ENCODE measurements at places on chromosomes 1 and 21.

DNA sequence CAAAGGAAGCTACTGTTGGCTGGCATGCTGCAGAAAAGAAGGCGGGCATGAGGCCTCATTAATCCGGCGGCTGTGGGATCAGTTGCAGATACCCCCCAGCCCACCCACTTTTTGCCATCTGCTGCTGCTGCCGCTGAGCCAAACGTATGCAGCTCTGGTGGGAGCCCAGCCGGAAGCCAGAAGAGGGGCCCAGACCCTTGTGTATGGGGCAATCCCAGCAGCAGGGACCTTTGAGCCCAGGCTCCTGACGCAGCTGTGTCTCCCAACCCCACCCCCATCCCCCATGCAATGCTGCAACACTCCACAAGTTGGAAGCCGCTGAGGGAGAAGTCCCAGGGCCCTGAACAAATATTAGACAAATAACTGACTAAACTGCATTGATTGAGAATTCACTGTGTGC lies 106.0 kb downstream of the ELAVL4 start:
- DNase-seq: no peak

DNA sequence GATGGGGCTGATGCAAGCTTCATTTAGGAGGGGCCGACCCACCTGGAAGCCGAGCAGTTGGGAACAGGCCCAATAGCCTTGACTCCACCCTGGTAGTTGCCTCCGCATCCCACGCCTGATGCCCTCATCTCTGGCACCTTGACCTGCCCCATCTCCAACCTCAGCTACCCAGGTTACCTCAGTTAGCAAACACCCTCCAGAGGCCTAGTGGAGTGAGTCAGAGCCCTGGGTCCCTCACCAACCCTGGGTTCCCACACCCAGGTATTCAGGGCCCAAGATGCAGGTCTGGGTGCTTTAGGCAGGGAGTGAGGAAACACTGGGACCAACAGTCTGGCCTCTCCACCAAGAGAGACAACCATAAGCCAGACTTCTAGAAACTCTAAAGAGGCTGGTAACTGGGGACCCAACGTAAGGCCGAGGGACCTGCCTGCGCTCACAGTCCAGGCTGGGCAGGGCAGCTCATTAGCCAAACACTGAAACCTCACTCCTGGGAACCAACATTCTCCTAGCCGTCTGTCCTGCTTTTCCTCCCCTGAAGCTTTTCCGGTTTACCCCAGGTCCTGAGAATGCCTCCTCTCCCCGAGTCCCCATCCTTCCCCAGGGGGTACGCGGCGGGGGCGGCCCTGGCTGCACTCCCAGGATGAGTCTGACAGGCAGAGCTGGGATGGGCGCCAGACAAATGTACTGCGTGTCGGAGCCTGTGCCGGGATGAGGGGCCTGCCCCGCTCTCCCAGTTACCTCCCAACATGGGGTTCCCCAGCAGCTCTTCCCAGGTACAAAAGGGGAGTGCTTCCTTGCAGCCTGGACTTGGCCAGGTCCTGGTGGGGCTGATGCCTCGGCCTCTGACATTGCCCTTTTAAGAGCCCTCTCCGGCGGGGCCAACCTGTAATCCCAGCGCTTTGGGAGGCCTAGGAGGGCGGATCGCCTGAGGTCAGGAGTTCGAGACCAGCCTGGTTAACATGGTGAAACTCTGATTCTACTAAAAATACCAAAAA lies 8.9 kb upstream of the CELSR2 start:
- DNase-seq: no peak

DNA sequence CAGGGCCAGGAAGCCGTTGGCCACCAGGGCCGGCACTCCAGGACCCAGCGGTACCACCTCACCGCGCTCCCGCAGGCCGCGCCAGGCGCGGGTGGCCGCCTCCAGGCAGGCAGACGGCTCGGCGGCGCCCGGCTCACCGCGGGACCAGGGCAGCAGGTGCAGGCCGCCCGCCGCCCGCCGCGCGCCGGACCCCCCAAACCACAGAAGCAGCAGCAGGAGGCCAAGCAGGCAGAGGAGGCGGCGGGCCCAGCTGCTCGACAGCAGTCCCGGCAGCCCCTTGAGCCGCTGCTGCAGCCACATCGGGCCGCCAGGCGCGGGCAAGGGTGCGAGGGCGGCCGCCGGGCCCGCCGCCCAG lies 312 bp downstream of the KIAA2013 start:
- no peak for DNase-seq

- no peak for DNase-seq
These were observed 1538.3 kb downstream of the NCAM2 start for GRCh38 chr21:22536509-22536908.

- no peak for DNase-seq
These were observed 126.1 kb downstream of the CDC42BPA start for GRCh38 chr1:227192163-227192562.

GRCh38 chr1:76086597-76086996 lies 12.1 kb downstream of the ST6GALNAC3 start:
- no peak for DNase-seq

DNA sequence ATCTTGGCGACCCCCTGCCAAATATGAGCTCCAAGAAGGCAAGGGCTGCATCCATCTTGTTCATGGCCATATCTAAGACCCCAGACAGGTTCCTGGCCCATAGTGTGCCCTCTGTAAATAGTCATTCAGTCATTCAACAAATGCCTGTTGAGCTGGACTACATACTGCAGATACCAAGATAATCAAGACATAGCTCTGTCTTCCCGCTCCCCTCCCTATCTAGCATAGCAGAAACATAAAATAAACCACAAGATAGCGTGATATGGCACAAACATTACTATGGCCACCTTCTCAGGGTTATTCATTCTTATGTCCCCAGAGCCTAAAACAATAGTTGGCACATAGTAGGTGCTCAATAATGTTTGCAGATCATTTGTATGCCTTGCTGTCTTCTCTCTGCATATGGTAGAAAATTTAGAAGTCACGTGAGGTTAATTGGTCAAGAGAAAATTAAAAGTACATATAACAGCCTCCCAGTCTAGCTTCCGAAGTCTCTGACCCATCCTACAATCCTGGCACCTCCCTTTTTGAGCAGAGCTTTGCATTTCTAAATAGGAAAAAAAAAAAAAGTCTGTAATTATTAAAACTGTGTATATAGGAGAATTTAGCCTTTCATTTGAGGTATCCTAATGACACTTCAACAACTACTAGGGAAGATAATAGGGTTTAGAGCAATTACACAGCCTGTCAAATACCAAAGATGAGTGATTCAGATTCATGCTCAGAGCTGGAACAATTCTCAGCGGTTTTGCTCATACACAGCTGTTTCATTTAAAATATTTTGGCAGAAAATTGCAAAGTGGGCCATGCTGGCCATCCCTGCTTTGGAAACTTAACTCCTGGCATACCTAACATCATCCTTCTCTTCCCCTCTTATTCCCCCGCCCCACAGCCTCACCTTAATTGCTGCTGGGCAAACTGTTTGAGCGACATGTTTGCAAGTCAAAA lies 219.0 kb downstream of the KAZN start:
- DNase-seq: no peak

DNA sequence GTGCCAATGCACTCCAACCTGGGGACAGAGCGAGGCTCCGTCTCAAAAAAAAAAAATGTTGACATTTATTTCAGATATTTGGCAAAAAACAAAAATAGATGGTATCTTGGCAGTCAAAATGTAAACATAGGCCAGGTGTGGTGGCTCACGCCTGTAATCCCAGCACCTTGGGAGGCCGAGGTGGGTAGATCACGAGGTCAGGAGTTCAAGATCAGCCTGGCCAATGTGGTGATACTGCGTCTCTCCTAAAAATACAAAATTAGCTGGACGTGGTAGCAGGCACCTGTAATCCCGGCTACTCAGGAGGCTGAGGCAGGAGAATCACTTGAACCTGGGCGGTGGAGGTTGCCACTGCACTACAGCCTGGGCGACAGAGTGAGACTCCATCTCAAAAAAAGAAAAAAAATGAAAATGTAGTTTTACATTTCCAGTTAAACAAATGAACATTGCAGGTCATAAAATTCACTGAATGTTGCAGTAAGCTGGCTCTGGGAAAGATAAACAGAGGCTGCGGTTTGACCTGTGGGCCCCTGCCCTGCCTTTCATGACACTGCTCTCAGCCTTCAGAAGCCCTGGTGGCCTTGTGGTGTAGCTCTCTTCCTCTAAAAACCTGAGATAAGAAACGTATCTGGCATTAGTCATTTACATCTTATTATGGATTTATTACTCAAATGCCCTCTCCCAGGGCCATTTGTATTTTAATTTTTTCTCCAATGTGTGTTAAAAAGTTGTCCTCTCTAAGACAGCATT lies 12.2 kb upstream of the SLC44A3 start:
- DNase-seq: no peak

- peak; percentile 79 for DNase-seq
These were observed 8.2 kb downstream of the SYTL1 start for GRCh38 chr1:27349784-27350662.

GRCh38 chr1:171941920-171942319 lies 100.6 kb downstream of the DNM3 start:
- no peak for DNase-seq

DNA sequence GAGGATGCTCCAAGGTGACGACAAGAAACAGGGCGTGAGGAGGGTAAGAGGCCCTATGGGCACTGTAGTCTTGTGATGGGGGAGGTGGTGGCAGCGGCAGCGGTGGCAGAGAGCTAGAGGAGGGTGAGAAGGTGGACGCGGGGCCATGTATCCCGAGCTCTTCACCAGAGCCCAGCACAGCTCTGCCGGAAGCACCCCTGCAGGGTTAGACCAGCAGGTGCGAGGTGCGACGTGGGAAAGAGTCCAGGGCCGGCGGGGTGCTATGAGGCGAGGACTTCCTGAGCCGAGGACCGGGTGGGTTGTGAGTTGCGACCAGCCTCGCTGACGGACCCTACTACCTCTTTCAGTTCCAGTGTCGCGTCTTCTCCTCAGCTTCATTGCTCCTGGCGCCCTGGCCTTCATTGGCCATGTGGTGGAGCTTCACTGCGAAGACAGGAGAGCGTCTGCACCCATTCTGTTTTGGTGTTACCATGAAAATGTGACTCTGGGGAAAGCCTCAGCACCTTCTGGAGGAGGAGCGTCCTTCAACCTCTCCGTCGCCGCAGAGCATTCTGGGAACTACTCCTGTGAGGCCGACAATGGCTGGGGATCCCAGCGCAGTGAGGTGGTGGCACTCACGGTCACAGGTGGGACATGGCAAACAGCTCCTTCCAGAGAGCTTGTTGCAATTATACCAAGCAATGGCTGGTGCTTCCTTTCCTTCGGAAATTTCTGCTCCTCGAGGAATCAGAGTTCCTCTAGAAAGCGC lies 67.9 kb upstream of the KIRREL1 start:
- no peak for DNase-seq

DNA sequence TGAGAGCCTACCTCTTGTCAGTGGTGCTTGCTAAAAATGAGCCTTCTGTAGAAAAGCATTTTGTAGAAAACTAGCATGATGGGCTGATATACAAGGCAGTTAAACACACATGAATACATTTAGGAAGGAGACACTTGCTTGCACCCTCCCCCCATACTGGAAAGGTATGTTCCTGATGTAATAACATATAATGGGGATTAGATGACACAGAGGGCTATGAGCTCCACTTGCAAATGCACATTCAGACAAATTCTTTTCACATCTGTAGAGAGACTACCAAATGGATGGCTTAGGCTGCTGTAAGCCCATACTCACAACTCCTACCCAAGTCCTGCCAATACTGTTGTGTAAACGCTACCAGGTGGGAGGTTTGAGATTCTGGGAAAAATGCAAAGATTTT lies 634.0 kb downstream of the SMYD3 start:
- DNase-seq: no peak

DNA sequence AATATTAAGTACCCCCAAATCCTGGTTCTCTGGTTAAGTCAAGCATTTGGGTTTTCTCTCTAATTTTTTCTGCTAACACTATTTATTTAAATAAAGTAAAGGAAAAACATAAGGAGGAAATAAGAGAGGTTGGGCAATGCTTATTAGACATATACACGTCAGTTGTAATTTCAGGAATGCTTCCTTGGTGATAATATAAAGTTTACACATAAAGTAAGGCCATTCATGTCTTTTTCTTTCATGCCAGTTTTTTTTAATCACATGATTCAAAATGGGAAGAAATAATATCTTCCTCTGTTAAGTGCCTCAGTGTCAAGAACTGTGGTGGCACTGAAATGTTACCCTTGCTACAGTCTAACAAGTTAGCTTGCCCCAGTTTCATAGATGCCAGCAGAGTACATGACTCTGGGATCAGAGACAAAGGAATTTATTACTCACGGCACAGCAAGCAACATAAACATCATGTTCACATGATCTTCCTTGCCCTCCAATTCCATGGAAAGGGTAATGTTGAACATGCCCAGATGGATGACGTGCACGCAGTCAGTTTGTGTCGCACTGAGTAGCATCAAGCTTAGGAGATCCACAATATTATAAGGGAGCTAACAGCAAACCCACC lies 184.9 kb downstream of the PLA2G4A start:
- no peak for DNase-seq

- DNase-seq: no peak
These were observed 35.5 kb downstream of the ITGB3BP start for GRCh38 chr1:63487336-63488065.

DNA sequence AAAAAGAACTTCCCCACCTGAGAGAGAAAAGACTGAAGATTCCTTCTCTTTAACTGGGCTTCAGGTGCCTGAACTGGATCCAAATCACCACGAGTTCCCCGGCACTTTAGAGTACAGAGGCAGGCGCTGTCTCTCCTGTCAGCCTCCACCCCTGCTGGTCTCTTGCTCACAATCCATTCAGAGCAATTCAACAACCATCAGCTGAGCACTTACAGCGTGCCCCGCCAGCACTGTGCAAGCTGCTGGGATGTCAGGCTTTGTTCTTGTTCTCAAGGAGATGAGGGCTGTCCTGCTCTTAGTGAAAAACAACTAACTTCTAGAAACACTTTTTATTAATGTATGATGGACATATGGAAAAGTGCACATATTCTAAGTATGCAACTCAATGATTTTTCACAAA lies 68.7 kb upstream of the VAMP3 start:
- DNase-seq: no peak

GRCh38 chr1:151828921-151829320 lies 2.7 kb downstream of the RORC start:
- peak; percentile 36 for DNase-seq
